ENCODE measurements at places on chromosomes 16 and 17.

DNA sequence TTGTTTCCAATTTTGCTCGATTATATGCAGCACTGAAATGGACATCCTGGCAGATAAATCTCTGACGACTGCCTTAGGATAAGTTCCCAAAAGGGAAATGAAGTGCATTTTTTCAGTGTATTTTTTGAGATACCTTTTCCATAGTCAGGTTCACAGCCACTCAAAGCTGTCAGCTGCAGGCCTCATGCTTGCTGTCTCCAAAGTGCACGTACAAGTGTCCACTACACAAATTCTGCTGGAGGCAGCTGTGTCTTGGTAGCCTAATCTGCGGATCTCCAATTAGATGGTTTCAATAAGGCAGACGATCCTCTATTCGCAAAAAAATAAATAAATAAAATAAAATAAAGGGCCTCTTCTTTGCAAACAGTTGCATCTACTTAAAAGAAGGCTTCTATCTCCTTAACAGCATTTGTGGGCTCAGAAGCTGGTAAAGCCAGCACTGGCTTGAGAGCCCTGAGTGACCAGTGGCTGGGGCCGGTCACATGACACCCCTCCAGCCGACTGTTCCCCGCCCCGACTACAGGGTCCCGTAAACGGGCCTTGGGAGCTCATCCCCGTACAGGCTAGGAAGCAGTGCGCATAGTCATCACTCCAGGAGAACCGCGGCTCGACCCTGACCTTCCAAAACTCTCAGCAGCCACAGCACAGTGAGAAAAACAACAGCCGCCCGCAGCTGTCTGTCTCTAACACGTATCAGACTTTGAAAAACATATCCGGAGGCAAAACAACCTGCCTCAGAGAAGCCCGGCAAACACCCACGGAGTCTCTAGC lies 18.8 kb downstream of the RPH3AL start:
- peaks cover 3% of the 10 kb centered on the region for H3K27me3 ChIP-seq
- peak; percentile 98 for DNase-seq
- no peaks in the 10 kb centered on the region for H3K36me3 ChIP-seq

GRCh38 chr16:630249-630814 lies 453 bp upstream of the WFIKKN1 start:
- H3K36me3 ChIP-seq = no peaks in the 10 kb centered on the region
- H3K27ac ChIP-seq = no peak overlapping the region
- H3K27me3 ChIP-seq = no peaks in the 10 kb centered on the region
- peaks cover 17% of the 10 kb centered on the region for H3K4me1 ChIP-seq
- H3K4me3 ChIP-seq = no peak overlapping the region

DNA sequence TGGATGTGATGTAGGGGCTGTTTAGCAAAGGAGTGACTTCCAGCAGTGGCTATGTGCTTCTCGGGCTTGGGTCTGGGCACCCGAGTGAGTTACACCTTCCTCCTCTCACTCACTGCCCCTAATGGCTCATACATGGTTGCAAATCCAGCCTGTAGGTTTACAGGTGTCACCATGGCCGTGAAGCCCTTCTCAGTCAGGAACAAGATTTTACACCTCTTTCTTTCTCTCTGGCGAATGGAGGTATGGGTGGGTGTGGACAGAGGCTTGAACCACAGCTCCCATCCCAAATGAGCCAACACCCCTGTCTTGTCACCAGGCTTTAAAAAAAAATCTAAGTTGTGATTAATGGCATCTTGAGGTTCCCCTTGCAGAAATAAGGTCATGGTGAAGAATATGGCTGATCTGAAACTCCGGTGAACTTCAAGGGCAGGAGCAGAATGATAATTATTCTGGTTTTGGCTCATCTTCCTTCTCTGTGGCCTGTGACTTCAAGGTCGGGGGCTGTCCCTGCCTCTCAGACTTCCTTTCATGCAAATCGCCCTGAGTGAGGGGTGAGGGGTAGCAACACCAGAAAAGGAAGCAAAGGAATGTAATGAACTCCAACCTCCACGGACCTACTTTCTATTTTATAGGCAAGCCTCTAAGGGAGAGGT lies 331.2 kb downstream of the MAF start:
- H3K4me3 ChIP-seq = no peak overlapping the region
- no peak overlapping the region for H3K27ac ChIP-seq
- no peaks in the 10 kb centered on the region for H3K36me3 ChIP-seq
- DNase-seq = no peak

DNA sequence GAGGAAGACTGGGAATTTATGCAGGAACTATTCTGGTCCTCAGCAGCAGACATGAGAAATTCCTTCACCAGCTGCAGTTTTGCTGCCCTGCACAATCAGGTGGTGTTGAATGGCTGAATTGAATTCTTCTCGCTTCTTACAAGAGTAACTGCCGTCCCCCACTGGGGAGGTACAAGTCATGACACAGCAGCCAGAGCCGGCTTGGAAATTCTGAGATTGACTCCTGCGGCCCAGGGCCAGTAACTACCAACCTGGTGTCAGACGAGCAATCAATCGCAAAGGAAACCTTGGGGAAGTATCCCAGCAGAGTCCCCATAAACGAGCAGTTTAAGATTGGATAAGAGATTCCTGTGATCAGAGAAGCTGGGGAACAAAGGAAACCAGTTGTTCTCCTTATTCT lies 30.7 kb downstream of the KNOP1 start:
- no peaks in the 10 kb centered on the region for H3K4me1 ChIP-seq
- peaks cover 50% of the 10 kb centered on the region for H3K36me3 ChIP-seq
- no peak overlapping the region for H3K27ac ChIP-seq
- H3K4me3 ChIP-seq = no peak overlapping the region

DNA sequence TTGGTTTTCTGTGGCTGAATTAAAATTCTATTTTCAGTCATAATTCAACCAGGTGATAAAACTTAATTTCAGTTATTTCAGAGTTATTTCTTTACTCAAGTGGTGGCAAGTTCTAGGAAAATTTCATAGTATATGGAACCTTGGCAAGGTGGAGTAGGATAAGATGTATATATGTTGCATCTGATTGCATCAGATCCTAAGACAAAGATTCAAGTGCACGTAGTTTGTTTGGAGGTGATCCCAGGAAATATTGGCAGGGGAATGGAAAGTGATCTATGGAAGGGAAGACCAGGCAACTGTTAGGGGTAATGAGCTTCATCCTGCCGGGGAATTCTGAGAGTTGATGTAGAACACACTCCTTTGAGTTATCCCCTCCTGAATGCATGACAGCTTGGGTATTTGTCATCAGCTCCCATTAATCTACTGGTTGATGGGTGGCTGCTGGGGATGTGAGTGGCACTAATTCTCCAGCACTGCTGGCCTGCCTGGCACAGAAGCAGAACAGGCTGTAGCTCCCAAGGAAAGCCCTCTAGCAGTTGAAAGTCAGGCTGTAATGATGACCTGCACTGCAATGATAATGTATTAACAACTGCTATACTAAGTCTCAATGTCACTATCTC lies 52.2 kb upstream of the TOM1L1 start:
- H3K36me3 ChIP-seq = no peaks in the 10 kb centered on the region
- no peaks in the 10 kb centered on the region for H3K4me1 ChIP-seq
- H3K27me3 ChIP-seq = no peaks in the 10 kb centered on the region
- no peak overlapping the region for H3K4me3 ChIP-seq

- H3K4me1 ChIP-seq = no peaks in the 10 kb centered on the region
- no peak overlapping the region for H3K4me3 ChIP-seq
- no peaks in the 10 kb centered on the region for H3K36me3 ChIP-seq
- DNase-seq = no peak
- H3K27me3 ChIP-seq = no peaks in the 10 kb centered on the region
Measured at GRCh38 chr17:47077576-47077975, 98.5 kb upstream of the RPRML start.

- DNase-seq = no peak
- no peaks in the 10 kb centered on the region for H3K27me3 ChIP-seq
- H3K4me1 ChIP-seq = no peaks in the 10 kb centered on the region
- H3K36me3 ChIP-seq = no peaks in the 10 kb centered on the region
- H3K4me3 ChIP-seq = no peak overlapping the region
Measured at GRCh38 chr16:83310816-83311215, 497.0 kb upstream of the HSBP1 start.

- peak; percentile 57 for DNase-seq
- H3K4me1 ChIP-seq = no peaks in the 10 kb centered on the region
- H3K27me3 ChIP-seq = no peaks in the 10 kb centered on the region
- peaks cover 65% of the 10 kb centered on the region for H3K36me3 ChIP-seq
Measured at GRCh38 chr16:16042076-16042475, 92.7 kb downstream of the ABCC1 start.

DNA sequence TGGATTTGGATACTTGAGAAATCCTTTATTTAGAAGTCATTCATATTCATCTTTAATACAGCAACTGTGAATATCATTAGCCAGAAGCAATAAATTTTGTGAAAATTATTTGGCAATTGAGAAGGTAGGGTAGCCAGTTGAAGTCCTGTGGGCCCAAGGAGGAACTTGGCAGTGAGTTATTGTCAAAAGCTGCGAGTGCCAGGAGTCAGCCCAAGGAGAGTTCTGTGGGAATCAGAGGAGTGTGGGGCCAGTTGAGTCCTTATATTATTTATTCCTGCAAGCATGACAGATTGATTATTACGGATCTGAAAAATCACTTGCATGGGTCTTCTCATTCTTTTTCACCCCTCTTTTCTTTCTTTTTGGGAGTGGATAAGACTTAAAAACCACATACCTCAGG lies 38.3 kb downstream of the PRKCA start:
- no peak for DNase-seq
- no peaks in the 10 kb centered on the region for H3K27me3 ChIP-seq
- no peak overlapping the region for H3K4me3 ChIP-seq
- H3K36me3 ChIP-seq = no peaks in the 10 kb centered on the region
- peaks cover 21% of the 10 kb centered on the region for H3K4me1 ChIP-seq

GRCh38 chr16:26697807-26698206 lies 368.9 kb upstream of the C16orf82 start:
- no peak overlapping the region for H3K27ac ChIP-seq
- no peaks in the 10 kb centered on the region for H3K4me1 ChIP-seq
- no peaks in the 10 kb centered on the region for H3K27me3 ChIP-seq

- no peaks in the 10 kb centered on the region for H3K27me3 ChIP-seq
- DNase-seq = no peak
- H3K4me1 ChIP-seq = peaks cover 8% of the 10 kb centered on the region
- H3K4me3 ChIP-seq = no peak overlapping the region
Measured at GRCh38 chr17:7208027-7208571, 11.5 kb downstream of the DLG4 start.

DNA sequence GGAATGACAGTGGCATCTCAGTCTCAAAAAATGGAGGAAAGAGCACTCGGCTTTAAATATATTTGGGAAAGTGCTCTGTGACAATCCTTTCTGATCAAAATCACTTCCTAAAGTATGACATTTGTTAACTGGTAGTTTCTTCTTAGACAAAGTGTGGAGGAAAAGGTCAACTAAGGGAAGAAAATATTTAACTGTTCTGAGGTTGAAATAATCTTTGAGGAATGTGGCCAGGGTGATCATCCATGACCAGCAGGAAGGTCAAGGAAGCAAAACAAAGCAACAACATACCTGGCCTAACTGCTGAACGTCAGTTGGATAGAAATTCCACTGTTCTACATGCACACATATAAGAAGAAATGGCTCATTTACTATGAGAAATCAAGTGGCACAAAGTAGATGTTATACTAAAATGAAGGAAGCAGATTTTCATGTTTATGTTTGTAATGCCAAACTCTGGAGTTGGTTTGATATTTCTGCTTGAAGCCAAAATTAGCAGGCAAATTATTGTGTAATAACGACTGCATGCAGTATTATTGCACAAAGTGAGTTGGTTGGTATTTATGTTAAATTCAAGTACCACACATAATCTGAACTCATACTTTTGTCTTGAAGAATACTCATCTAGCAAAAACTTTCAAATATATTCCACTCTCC lies 87.3 kb upstream of the CORO6 start:
- no peak for DNase-seq
- H3K4me1 ChIP-seq = peaks cover 19% of the 10 kb centered on the region
- no peaks in the 10 kb centered on the region for H3K36me3 ChIP-seq

DNA sequence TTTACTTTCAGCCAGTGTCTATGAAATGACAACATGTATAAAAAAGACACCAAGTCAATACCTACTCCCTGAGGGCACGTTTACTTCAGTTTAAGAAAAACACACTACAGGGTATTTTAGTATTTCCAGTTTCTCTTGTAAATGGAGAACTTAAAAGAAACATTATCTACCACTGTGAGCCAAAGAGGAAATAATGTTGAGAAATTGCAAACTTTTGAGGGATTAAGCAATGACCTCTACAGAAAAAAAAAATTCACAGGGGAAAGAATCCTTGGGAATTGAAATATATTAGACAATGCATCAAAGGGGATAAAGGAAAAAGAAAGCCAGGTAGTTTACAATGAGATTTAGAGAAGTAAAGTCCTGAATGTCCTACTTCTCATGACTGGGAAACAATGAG lies 126.0 kb downstream of the KCNJ2 start:
- H3K4me3 ChIP-seq = no peak overlapping the region
- no peak for DNase-seq
- H3K27ac ChIP-seq = no peak overlapping the region
- H3K36me3 ChIP-seq = no peaks in the 10 kb centered on the region
- no peaks in the 10 kb centered on the region for H3K27me3 ChIP-seq

DNA sequence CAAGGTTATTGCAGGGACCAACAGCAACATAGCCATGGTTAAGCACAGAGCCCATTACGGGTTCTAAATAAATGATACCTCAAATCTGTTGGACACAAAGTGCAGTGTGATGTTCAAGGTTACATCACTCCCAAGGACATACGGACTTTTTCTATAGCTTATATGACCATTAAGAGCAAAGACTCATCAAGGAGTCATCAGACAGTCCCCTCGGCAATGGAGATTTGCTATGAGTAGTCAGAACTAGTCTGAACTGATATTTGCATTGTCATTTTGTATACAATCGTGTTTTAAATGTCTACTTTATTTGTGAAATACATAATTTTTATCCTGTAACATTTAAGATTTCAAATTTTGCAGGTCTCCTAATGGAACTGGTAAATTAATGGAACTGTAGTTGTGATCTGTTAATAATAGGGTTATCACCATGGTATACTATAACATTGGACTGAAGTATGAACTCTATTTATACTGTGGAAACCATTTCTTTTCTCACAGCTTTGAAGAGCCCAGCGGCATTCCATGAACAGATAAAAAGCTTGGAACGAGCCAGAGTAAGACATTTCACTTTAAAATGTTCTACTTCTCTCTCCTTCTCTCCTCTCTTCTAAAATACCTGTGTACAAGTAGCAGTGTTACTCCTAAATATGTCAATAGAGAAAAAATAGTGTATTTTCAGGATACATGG lies 140.9 kb downstream of the MRTFB start:
- H3K27me3 ChIP-seq = no peaks in the 10 kb centered on the region
- H3K27ac ChIP-seq = no peak overlapping the region
- no peaks in the 10 kb centered on the region for H3K4me1 ChIP-seq
- H3K36me3 ChIP-seq = no peaks in the 10 kb centered on the region
- H3K4me3 ChIP-seq = no peak overlapping the region

DNA sequence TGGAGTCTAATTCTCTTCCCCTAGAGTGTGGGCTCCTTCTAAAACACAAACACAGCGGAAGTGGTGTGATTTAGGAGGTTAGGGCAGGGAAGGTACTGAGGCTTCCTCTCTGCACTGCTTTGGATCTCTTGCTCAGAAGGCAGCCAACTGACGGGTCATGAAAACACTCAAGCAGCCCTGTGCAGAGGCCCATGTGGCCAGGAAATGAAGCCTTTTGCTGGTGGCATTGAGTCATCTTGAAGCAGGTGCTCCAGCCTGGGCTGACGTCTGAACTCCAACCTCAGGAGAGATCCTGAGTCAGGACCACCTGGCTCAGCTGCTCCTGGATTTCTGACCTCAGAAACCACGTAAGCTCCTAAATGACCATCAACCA lies 72.9 kb downstream of the MRM1 start:
- peaks cover 5% of the 10 kb centered on the region for H3K27me3 ChIP-seq
- no peaks in the 10 kb centered on the region for H3K4me1 ChIP-seq
- no peak overlapping the region for H3K27ac ChIP-seq
- no peak overlapping the region for H3K4me3 ChIP-seq
- no peaks in the 10 kb centered on the region for H3K36me3 ChIP-seq

Data from osteoblast (primary cell).